ENCODE measurements at places on chromosomes 12 and 14.
A peak's percentile ranks its signal among the peaks of the same experiment; 100 is the strongest.

GRCh38 chr14:99224948-99225347, 47.0 kb downstream of the BCL11B start:
- DNase-seq: no peak

- no peak for DNase-seq
Observed at GRCh38 chr12:12366701-12367481, 10.0 kb downstream of the BORCS5 start.

DNA sequence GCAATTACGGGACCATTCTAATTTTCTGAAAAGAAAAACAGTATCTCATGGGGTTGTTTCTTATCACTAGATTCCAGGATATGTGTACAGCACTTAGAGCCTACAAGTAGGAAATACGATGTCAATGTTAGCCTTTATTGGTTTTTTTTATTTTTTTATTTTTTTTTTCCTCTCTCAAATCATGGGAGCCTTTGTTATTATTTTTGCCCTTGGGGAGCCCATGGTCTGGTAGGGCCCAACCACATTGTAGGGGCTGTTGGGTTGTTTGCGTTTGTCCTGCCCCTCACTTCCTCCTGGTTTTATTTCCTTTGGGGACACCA, 5.9 kb downstream of the MORN3 start:
- DNase-seq: no peak

GRCh38 chr12:112170376-112170775, 45.0 kb downstream of the TRAFD1 start:
- DNase-seq: peak; percentile 15

- no peak for DNase-seq
Observed at GRCh38 chr14:94470311-94470710, 5.7 kb downstream of the SERPINA9 start.

DNA sequence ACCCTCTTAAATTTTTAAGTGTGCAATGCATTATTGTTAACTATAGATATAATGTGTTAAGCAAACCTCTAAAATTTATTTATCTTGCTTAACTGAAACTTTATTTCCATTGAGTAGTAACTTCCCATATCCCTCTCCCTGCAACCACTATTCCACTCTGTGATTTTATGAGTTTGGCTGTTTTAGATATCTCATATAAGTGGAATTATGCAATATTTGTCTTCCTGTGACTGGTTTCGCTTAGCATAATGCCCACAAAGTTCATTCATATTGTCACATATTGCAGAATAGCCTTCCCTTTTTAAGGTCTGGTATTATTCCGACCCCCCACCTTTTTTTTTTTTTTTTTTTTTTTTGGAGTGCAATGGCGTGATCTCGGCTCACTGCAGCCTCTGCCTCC, 247.6 kb downstream of the EMP1 start:
- no peak for DNase-seq

- no peak for DNase-seq
Observed at GRCh38 chr14:98927986-98928385, 344.0 kb downstream of the BCL11B start.

- no peak for DNase-seq
Observed at GRCh38 chr14:72454388-72455160, 439.3 kb downstream of the DPF3 start.

- DNase-seq: no peak
Observed at GRCh38 chr14:88421286-88421685, 35.8 kb downstream of the SPATA7 start.

DNA sequence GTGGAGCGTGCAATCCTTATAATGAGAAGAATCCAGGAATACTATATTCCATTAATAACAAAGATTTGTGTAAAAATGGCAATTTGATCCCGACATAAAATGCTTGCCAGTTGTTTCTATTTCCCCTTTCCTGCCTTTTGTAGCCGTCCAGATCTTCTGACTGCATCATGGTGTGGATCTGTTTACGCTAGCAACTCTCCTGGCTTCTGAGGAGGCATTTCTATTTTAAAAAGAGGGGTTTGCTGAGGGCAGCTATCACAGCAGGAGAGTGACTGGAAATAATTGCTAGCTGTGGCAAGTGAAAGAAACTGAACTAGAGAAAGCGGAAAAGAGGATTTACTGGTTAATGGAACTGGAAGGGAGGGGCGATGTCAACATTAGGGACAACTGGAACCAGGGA, 145.6 kb downstream of the ATP23 start:
- no peak for DNase-seq

DNA sequence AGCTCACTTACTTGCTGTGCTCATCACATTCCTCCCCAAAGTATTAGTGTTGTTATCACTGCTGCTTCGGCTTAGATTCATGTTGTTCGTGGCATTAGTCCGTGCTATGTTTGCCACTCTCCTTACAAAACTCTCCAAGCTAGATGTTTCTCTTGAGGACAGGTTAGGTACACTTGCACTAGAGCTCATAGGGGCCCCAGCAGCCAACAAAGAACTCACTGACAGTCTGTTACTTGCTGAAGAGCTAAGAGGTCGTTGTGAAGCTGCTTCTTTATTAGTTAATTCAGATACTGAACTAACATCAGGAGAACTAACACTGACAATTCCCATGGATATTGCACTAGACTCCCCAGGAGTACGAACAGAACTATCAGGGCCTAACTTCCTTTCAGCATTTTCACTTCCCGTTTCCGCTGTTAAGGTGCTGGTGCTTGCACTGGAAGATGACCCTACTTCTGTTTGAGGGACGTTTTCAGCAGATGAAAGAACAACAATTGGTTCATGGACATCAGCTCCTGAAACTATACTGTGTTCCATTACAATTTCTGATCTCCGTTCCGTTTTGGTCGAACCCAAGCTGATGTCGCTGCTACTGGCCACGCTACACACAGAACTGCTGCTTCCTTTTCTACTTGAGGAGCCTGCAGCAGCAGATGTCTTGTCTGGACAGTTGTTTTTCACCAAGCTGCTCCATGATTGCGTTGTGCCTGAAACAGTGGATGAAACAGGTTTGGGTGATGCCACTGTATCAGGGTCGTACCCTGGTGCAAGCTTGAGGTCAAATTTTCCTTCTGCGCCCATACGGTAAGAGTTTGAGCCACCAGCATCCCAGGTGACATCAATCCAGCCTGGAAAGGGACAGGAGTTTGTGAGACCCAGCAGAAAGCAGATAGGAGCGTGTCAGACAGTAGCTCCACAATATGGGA, 78.7 kb downstream of the HECTD1 start:
- DNase-seq: no peak

DNA sequence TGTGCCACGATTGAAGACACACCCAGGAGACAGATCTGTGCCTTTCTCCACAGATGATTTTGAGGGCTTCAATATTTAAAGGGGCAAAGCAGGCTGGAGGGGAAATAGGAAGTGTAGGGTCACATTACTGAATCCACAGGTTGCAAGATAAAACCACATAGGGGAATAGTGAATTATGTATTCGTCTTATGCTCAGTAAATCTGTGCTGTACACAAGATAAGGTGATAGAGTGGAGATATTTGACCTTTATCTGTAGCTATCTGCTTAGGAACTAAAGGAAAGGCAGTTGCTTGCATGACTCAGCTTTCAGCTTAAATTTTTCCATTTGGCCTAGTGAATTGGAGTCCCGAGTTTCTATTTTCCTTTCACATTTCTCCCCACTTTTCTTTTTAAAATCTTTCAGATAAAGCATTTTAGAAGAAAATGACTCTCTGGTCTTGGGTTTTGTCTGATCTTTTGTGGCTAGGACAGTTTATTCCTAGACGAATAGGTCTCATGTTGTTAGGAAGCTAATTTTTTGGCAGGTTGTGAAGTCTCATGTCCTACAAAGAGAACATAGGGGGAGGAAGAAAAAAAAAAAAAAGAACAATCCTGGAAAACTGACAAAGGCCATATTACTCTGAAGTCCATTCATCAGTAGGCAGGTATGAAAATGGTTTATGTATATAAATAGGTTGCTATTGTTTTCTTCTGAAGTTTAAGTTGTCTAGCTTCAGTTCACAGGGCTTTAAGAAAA, 55.4 kb downstream of the FBXO33 start:
- no peak for DNase-seq

DNA sequence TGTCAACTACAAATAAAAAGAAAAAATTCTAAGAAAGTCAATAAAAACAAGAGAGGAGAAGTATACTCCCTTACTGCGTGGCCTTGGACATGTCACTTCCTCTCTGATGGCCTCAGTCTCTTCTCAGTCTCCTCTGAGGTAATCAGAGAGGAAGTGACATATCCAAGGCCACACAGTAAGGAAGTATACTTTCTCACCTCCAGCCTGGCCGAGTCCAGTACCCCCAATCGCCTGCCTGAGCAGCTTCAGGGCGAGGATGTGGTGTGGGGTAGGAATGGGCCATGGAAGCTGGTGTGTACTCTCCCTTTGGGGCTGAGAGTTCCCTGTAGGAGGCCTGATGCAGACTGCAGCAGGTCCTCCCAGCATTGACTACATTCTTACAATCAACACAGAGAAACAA, 15.8 kb downstream of the VDR start:
- no peak for DNase-seq

GRCh38 chr12:42608196-42608825, 18.8 kb upstream of the PRICKLE1 start:
- no peak for DNase-seq

GRCh38 chr14:90715993-90716392, 100.2 kb downstream of the TTC7B start:
- DNase-seq: no peak

DNA sequence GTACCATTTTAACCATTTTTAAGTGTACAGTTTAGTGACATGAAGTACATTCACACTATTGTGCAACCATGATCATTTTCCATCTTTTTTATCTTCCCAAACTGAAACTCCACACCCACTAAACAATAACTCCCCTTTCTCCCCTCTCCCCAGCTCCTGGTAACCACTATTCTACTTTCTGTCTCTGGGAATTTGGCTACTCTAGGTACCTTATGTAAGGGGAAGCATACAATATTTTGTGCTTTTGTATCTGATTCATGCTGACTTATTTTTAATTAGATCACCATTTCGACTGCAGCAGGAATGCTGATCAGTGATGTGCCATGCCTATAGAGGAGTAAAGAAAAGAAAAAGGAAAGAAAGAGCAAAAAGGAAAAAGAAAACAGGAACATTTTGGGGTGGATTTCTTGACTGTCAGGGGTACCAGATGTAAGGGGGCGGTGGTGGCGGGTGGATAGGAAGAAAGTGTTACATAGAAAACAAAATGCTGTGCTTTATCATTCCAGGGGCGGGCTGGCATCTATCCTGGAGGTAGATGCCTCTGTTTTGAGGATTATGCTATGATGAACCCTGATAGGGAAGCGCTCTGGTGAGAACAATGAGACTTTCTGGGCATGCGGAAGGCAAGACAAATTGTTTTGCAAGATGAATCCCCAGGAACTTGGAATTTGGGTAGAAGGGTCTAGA, 45.2 kb upstream of the CTDSP2 start:
- no peak for DNase-seq

DNA sequence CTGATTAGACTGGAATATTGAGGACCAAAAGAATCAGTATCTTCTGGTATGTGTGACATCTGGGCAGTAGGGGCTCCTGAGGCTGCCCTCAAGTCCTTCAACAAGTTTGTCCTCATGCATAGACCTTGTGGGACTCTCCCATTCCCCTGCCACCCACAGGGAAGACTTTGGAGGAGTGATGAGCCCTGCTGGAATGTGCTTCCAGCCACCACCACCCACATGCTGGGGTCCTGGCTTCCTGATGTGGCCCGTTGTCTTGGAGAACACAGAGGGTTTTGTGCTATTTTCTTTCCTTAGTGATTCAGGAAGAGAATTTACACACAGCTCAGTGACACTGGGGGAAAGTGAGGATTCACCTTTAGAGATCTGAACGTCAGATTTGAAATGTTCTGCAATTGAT, 29.2 kb upstream of the SEL1L start:
- DNase-seq: no peak

- no peak for DNase-seq
Observed at GRCh38 chr12:26666286-26666685, 166.7 kb downstream of the ITPR2 start.

GRCh38 chr14:57290751-57291150, 22.0 kb downstream of the AP5M1 start:
- no peak for DNase-seq

- DNase-seq: no peak
Observed at GRCh38 chr12:15931590-15932053, 20.5 kb downstream of the DERA start.

- DNase-seq: no peak
Observed at GRCh38 chr14:82755476-82755875, 1221.8 kb upstream of the SEL1L start.

DNA sequence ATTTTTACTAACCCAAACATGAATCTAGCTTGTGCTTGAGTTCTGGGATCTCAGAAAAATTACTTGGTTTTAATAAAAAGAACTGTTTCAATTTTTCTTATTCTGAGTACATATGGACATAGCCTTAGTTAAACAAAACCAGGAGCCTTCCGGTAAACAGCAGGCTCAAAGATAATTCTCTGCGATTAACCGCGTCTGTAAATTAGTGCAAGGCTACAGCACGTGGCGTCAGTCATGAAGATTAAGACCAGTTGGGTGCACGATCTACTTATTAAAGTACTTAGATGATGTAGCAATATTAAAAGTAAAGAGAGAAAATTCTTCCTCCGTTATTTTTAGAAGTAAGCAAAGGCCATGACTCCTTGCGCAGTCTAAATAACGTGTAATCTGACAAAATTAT, 700 bp downstream of the KCNJ8 start:
- DNase-seq: no peak

DNA sequence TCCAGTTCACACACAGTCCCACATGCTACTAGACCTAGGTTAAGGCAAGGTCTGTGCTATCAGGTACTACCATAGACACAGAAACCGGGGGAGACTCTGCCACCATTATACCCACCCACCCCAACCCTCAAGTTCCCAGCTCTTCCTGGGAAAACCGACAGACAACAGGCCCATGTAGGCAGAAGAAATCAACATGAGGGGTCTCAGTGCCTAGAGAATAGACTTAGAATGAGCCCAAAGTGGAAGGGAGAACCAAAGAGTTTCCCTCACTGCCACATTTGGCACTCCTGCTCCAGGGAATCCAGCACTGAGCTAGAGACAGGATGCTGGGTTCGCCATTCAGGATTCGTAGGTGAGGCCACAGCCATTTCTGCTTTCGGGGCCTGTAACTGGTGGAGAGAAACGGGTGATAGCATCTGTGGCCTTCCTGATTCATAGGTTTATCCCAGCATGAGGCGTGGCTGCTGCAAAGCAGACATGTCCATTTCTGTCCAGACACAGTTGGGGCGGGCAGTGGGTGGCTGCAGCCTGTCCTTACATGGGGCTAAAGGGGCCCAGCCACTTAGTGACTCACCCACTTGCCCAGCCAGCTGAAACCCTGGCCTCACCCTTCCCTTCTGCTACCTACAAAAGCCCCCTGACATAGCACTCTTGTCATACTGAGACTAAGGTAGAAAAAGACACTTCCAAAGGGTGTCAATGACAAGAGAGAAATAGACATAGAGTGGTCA, 69.4 kb downstream of the IRF2BPL start:
- DNase-seq: no peak

DNA sequence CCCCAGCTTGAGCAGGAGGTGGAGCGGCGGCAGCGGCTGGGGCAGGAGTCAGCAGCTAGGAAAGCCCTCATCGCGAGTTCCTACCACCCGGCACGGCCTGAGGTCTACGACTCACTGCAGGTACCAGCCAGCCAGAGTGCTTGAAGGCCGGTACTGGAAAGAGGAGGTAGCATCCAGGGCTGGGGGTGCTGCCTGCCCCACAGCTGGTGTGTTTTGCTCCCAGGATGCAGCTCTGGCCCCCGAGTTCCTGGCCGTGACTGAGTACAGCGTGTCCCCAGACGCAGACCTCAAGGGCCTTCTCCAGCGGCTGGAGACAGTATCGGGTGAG, 1.6 kb downstream of the OGFOD2 start:
- no peak for DNase-seq

Measured in activated CD4-positive, alpha-beta T cell treated with anti-CD3 and anti-CD28 coated beads, Interleukin-2, amount 50 U/mL, for 4 hours (primary cell).